ENCODE measurements at places on chromosomes 5 and 9. TPM values are rescaled to one million over a fixed set of nuclear protein-coding genes. Genes with fewer than 3 reads are reported as not detected.

The ARHGAP26 gene
- total RNA-seq = 18.2 TPM

The SPINK6 gene
- not detected for total RNA-seq

The IFNB1 gene
- total RNA-seq = not detected

The SHOC1 gene
- not detected for total RNA-seq

DNA sequence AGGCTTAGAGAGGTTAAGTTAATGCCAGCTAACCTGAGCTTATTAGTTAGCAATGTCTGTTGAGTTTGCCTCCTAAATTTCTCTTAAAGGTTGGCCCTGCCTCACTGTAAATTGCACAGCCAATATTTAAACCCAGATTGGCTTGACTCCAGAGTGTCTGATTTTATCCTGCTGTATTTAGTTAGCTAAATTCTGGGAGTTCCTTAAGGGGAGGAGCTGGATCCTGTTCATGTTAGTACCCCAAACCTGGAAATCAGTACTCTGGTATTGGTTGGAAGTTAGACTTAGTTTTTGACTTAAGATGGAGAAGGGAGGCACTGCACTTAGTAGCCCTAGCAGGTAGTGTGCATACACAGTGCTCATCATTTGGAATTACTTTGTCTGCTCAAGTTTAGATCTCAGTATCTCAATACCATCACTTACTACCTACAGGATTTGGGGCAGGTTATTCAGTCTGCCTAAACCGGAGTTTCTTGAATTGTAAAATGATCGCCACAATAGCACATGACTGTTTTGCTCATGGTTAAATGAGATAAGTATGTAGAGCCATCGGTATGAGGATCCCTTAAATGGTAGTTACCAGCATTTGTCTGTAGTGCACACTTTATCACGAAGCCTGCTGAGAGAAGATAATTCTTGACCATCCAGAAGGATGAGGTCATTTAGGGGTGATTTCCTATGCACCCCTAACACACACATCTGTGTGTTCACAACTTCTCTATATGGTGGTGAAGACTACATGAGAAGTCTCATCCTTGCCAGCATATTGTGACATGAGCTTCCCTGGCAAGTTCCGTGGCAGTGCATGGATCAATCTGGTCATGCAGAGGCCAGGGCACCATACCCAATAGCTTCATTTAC, 264.8 kb upstream of the TRIM32 start:
- 0 out of 2 replicates have a peak, but pooled peaks cover 7% of the 10 kb centered on the region for H3K4me1 ChIP-seq
- no peaks in the 10 kb centered on the region for H3K36me3 ChIP-seq
- no peak overlapping the region for H3K4me3 ChIP-seq
- no peak overlapping the region for H3K27ac ChIP-seq
- H3K27me3 ChIP-seq = no peaks in the 10 kb centered on the region
- DNase-seq = no peak

- no peaks in the 10 kb centered on the region for H3K27me3 ChIP-seq
- H3K4me1 ChIP-seq = peaks cover 26% of the 10 kb centered on the region
- no peak for DNase-seq
- no peak overlapping the region for H3K27ac ChIP-seq
- H3K4me3 ChIP-seq = no peak overlapping the region
- H3K36me3 ChIP-seq = no peaks in the 10 kb centered on the region
Observed at GRCh38 chr5:95712347-95712958, 18.7 kb upstream of the RHOBTB3 start.
